GM04504 (cell line): ENCODE measurements at places on chromosomes 11 and 22.

GRCh38 chr11:47950396-47950795, 30.0 kb upstream of the PTPRJ start:
- DNase-seq: no peak

DNA sequence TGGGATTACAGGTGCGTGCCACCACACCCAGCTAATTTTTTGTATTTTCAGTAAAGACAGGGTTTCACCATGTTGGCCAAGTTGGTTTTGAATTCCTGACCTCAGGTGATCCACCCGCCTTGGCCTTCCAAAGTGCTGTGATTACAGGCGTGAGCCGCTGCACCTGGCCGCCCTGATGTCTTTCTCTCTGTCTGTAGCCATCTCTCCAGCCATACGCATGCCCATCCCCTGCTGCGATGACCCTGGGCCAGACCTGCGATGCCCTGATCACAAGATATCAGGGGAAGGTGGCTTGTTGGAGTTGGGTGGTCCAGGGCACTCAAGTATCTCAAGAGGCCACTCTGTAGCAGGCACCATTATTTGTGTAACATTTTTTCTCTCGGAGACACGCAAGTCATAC, 54.4 kb upstream of the RBFOX2 start:
- DNase-seq: no peak

DNA sequence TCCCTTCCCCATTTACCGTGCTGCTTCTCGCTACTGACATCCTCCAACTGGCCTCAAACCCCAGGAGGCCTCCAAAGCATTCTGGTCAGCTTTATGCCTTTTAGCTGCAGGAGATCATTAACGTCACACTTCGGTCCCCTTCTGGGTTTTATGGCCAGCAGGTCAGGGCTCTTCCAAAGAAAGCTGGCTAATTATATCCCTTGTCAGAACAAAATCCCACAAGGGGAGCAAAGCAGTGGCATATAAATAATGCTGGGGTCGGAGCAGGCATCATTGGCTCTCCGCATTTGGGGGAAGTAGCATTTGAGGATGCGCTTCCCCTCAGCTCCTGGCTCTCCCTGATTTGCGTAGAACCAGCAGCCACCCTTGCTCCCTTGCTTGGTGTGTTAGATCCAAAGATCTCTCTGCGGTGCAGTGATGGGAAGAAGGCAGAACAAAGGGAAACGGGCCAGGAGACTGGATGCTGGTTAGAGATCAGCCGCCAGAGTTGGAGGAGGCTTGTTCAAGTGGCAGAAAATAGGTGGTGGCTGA, 117.4 kb downstream of the DBX1 start:
- no peak for DNase-seq

- DNase-seq: no peak
Measured at GRCh38 chr11:123580557-123581275, 73.7 kb downstream of the SCN3B start.

- no peak for DNase-seq
Measured at GRCh38 chr11:120326228-120326627, 1.1 kb downstream of the TLCD5 start.
